DMS153 (cell line): ENCODE measurements at places on chromosomes 7 and 10.

GRCh38 chr10:29370097-29371092 is 81.5 kb downstream of the LYZL1 start:
- DNase-seq: no peak

DNA sequence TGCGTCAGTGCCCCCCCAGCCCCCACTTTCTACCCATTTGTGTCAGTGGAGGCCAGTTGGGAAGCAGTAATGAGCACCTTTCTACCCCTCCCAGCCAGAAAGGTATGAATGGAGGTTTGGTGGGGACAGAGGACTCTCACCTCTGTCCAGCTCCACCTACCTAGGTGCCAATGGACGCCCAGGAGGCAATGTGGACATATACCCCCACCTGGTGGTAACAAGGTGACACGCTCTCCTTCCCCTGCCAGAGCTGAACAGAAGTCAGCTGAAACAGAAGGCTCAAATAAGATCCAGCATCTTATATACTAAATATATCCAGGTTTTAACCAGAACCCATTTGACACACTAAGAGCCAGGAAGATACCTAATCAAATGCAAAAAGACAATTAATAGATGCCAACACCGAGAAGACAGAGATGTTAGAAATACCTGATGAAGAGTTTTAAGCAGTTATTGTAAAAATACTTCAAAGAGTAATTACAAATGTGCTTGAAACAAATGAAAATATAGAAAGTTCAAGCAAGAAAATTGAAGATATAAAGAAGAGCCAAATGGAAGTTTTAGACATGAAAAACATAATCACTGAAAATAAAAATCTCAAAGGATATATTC is 18.4 kb upstream of the SORCS3 start:
- DNase-seq: peak; percentile 5

DNA sequence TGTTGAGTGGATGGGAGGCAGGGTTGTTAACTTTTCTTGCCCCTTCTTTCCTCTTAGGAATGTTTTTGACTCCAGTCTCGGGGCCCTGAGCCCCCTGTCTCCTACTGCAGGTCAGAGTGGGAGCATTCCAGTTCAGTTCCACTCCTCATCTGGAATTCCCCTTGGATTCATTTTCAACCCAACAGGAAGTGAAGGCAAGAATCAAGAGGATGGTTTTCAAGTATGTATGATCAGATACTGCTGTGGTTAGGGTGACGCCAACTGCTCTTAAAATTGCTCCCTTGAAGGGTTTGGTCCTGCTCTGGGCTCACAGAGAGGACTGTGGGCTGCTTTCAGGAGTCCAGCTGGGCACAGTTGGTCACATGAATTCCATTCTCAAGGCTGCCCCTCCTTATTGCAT is 22.0 kb downstream of the VWA2 start:
- no peak for DNase-seq

- DNase-seq: no peak
Measured at GRCh38 chr7:147079083-147079482, 962.5 kb downstream of the CNTNAP2 start.

DNA sequence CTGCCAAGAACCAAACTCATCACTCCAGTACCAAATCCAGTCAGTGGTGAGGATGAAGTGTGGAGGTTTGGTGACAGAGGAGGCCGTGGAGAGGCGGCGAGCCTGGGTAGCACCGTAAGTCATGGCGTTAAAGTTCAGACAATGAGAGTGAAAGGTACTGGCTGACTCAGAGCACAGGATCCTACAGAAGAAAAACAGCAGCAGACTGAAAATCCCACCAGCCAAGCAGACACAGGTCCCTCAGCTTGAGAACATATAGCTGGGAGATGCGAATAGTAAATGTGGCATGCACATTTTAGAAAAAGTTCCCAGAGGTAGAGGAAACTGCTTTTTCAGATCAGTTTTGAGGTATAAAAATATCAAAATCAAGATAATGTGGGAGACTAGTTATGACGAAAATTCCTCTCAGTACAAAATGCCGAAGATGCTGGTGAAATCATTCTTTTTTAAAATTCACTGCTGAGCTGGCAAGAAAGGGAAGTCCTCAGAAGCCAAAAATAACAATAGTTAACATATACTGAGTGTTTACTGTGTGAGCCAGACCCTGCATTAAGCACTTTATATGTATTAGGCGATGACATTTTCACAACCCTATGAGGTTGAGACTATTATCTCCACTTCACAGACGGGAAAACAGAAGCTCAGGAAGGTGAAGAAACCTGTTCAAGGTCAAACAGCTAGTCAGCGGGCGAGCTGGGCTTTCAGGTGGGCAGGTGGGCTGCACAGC is 20.9 kb downstream of the PARP12 start:
- no peak for DNase-seq

- no peak for DNase-seq
Measured at GRCh38 chr7:43888993-43889945, 17.1 kb downstream of the URGCP start.

DNA sequence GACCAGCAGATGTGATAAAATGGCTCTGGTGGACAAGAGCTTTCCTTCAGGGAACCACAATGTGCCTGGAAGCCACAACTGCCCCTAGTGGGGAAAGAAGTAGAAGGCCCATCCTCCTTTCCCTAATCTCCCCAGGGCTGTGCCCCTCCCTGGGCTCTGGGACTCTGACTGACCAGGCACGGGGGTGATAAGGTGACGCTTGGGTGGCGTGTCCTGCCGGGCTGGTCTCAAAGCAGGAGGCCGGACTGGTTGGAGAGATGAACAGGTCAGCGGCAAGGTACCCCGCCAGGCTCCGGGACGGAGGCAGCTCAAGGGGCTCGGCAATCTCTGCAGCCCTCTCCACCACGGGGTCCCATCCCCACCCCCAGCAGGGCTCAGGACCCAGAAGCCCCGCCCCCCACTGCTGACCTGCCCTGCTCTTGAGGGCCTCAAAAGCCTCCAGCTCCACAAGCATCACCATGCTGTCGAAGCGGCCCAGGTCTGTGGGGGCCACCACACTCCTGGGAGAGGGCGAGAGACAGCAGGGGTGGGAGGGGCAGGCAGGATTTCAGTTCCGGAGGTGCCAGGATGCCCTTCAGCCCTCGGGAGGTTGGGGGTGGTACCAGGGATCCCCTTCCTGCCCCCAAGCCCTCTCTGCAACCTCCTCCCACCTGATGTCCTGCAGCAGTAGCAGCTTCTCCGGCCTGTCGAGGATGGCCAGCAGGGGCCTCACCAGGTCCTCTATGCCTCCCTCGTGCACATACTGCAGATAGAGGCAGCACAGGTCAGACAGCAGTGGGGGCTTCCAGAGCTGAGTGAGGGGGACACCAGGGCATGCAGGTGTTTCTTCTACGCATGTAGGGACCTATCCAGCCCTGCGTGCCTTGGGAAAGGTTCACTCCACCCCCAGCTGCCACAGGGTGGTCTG is 12.2 kb downstream of the LZTS2 start:
- DNase-seq: no peak

GRCh38 chr7:36281945-36282717 is 107.5 kb upstream of the ANLN start:
- DNase-seq: no peak

DNA sequence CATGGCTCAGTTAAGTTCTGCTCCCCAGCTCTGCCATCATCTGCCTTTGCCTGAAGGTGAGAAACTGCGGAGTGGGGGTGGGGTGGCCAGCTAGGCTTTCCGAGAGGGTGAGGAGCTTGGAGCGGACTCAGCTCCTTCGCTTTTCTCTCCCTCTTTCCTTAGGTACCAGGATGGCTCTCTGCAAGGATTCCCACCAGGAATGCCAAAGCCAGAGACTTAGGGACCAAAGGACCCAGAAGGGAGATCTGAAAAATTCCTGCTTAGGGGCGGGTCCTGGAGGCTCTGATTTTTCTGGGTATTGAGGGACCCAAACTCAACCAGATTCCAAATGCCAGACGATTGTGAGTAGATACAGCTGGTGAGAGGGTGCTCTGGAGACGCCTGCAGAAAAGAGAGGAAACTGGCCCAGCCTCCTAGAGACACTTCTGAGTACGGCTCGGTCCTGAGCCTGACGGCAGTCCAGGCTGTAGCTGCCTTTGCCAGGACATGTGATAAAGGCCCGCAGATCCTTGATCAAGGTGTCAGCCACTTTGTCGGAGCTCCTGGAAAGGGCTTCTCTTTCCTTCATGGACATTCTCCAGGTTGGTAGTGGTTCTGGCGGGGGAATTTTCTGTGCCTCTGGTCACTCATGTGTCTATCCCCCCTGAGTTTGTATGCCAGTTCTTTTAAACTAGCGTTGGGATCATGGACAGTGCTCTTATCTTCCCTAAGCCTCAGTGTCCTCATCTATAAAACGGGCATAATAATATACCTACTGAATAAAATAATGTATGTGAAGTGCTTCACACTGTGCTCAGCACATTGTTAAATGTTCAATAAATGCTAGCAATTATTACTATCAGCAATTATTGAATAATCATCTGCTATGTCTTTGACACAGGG is 42.5 kb upstream of the BTRC start:
- no peak for DNase-seq

DNA sequence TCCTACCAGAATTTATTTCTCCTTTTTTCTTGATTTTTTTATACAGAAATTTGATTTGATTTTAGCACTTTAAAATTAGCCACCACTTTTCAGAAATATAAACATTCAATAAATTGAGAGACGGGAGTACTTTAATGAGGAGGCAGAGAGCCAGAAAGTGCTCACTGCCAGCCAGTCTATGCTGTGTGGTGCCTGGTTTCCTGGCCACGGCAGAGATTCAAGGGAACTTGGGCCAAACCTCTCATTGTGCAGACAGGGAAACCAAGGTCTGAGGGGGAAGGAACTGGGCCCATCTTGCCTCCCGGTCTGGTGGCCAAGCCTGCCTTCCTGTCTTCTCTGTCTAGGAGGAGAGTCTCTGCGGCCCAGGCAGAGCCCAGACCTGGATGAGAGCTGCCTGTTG is 25.9 kb downstream of the ADAMTS14 start:
- no peak for DNase-seq

DNA sequence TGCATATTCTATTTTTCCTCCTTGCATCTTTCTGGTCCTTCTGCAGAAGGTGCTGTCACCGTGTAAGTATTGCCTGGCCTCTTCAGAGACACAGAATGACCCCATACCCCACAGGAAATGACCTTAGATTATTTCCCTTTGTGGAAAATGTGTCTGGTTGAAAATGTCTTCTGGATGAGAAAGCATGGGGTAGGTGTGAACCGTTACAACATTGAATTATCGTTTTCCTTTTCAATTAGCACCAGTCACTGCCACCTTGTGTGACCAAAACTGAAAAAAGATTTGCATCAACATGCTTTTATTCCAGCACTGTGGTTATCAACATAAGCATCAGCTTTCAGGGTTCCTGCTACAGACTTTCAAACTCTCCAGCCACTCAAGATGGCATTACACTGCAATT is 58.0 kb upstream of the CELF2 start:
- no peak for DNase-seq

DNA sequence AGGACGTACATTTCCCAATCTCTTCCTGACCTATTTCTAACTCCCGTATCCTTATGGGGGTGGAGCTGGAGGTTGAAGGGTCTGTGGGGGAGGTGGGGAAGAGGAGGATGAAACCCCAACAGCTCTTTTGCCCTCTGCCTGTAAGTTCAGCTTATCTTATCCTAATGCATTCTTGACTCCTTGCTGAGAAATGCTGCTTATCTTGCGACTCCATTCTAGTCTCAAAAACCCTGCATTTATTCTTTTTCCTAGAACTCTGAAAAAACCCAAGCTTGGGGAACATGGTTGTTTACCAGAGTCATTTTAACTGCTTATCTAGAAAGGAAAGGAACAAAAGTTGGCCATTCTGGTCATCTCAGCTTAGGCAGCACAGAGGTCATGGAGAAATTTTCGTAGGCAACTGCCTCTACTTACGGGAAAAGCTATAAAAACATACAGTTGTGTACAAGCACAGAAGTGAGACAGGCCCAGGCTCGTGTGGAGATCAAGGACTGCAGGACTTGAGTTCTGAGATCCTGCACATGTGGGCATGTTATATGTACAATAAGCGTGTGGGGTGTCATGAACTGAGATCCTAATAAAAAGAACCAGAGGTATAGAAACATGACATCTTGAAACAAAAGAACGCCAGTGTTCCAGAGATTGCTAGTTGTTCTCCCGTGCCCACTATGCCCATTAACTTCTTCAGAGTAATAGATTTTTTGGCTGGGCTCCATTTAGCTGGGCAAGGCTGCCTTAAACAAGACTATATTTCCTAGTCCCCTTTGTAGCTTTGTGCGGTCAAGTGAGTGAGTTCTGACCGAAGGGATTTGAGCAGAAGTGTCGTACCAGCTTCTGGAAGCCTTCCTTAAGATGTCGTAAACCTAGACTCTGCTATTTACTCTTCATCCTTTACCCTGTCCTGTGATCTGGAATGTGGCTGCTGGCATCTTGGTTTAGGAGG is 9.6 kb downstream of the INMT start:
- DNase-seq: no peak

GRCh38 chr7:105816266-105816843 is 60.0 kb downstream of the ATXN7L1 start:
- DNase-seq: no peak

- DNase-seq: no peak
Measured at GRCh38 chr10:929960-930624, 1.4 kb downstream of the LARP4B start.

GRCh38 chr10:12364559-12364958 is 15.2 kb downstream of the CAMK1D start:
- no peak for DNase-seq

DNA sequence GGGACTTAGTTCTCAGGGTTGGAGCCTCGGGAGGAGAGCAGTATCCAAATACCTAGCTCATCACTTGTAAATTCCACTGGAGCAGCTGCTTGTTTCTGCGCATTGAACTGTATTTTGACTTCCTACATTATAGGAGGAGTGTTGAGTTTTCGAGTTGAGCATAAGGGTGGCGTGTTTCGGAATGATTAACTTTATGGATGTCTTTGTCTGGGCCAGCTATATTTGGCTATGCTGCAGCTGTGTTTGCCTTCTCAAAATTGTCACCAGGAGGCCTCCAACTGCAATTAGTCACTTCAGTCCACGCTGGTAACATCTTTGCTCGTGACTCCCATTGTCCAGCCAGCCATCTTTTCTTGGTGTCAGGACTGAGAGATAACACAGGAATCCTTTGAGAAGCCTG is 9.1 kb downstream of the CELF2 start:
- DNase-seq: no peak

DNA sequence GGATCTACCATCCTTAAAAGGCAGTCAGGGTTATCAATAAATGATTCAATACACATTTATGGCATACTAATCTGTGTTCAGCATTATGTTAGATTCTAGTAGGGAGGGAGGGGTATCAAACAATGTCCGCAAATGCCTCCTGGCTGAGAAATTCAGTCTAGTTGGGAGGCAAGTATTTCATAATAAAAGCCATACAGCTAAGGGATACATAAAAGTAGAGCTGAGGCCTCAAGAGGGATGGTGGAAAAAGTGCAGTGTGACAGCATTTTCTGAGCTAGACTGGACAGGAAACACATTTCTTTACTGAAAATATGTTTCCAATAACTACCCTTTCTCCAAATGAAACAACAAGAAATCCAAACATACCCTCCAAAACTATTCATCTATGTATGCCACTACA is 152.8 kb upstream of the LRRN3 start:
- DNase-seq: no peak

DNA sequence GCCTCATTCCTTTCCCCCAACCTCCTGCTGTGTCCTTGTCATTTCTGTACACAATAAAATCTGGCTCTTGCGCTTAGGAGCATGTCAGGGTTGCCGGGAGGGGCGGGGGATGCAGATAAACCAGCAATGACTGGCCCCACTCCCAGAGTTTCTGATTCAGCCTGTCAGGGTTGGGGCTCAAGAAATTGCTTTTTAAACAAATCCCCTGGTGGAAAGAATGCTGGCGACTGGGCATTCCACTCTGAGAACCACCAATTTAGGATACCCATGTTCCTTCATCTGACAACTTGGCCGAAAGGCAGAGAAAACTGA is 376.4 kb downstream of the TCERG1L start:
- DNase-seq: no peak
